Inflammatory macrophage treated with lipopolysaccharide for 4 hours (primary cell): ENCODE measurements at places on chromosomes 11 and 22.
A peak's percentile ranks its signal among the peaks of the same experiment; 100 is the strongest.

GRCh38 chr11:12971955-12972354 lies 37.2 kb upstream of the RASSF10 start:
- DNase-seq, result no peak

- no peak for DNase-seq
These were observed 499 bp downstream of the LRRC56 start for GRCh38 chr11:537622-538430.

GRCh38 chr11:24683583-24683982 lies 186.7 kb downstream of the LUZP2 start:
- no peak for DNase-seq

GRCh38 chr22:32880893-32881596 lies 79.5 kb downstream of the TIMP3 start:
- no peak for DNase-seq

GRCh38 chr11:72589802-72590761 lies 84.1 kb downstream of the PDE2A start:
- DNase-seq, result peak; percentile 24

- no peak for DNase-seq
These were observed 102.1 kb upstream of the FAT3 start for GRCh38 chr11:92122561-92122960.

DNA sequence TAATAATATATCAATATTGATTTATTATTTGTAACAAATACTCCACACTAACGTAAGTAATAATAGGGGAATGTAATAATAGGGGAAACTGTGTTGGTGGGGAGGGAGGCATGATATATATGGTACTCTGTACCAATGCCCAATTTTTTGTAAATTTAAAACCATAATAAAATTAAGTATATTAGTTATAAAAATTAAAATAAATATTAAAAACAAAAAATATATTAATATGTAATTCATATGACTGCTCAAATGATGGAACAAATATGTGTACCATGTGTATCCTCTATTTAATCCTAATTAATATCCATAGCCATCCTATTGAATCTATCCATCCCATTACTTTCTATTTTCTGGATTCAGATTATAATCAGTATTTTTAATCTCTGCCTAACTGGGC lies 578.0 kb downstream of the KCNA4 start:
- DNase-seq, result no peak

DNA sequence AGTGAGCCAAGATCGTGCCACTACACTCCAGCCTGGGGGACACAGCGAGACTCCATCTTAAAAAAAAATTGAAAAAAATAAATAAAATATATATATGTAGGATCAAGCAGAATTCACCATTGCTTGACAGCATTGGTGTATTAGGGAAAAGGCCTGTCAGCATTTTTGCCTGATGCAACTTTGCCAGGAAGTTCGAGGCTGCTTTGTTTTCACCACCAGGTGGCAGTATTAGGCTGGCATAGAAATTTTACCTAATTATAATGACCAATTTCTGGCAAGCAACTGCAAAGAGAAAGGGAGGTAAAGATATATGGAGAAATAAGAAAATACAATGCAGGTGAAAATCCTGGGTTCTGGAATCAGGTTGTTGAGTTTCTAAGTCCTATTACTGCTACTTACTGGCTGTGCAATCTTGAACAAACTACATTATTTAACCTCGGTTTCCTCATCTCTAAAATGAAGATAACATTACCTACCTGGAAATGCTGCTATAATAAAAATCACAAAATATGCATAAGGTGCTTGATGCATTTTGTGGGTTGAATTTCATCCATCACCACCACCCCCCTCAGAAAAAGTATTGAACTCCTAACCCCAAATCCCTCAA lies 24.7 kb downstream of the LAYN start:
- peak; percentile 73 for DNase-seq

GRCh38 chr11:36311926-36312595 lies 16.0 kb downstream of the PRR5L start:
- DNase-seq, result no peak

- DNase-seq, result peak; percentile 16
These were observed 527.0 kb downstream of the SOX6 start for GRCh38 chr11:15829312-15829711.

- no peak for DNase-seq
These were observed 1.6 kb upstream of the ADM2 start for GRCh38 chr22:50479721-50480120.

DNA sequence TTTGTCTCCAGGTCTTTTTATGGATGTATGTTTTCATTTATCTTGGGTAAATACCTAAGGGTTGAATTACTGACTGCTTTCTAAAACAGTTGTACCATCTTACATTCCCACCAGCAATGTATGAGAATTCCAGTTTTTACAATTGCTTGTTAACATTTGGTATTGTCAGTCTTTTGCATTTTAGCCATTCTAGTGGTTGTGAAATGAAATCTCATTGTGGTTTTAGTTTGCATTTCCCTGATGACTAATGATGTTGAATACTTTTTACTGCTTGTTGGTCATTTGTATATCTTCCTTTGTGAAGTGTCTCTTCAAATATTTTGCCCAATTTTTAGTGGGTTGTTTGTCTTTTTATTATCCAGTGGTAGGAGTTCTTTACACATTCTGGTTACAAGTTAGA lies 92.8 kb downstream of the ARFGAP2 start:
- peak; percentile 44 for DNase-seq

GRCh38 chr22:44473166-44473565 lies 24.9 kb downstream of the RTL6 start:
- no peak for DNase-seq

- no peak for DNase-seq
These were observed 681 bp upstream of the ARHGEF12 start for GRCh38 chr11:120335556-120335907.

- DNase-seq, result no peak
These were observed 4.2 kb downstream of the KAT5 start for GRCh38 chr11:65716302-65716701.

DNA sequence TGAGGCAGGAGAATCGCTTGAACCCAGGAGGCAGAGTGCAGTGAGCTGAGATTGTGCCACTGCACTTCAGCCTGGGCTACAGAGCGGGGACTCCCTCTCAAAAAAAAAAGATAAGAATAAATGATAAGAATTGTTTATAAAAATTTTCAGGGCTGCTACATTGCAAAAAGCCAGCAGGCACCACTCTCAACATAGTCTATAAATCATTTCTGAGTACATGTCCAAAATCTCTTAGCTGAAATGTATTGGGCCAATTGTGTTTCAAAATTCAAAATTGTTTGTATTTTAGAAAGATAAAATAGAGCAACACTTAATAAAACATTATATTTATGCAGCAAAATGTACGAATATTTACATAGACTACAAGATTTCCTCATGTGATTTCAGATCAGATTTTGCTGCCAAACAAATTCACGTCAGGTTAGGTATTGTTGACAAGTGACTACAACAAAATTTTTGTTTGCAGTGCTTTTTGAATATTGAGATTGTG lies 13.9 kb downstream of the PGR start:
- DNase-seq, result no peak

DNA sequence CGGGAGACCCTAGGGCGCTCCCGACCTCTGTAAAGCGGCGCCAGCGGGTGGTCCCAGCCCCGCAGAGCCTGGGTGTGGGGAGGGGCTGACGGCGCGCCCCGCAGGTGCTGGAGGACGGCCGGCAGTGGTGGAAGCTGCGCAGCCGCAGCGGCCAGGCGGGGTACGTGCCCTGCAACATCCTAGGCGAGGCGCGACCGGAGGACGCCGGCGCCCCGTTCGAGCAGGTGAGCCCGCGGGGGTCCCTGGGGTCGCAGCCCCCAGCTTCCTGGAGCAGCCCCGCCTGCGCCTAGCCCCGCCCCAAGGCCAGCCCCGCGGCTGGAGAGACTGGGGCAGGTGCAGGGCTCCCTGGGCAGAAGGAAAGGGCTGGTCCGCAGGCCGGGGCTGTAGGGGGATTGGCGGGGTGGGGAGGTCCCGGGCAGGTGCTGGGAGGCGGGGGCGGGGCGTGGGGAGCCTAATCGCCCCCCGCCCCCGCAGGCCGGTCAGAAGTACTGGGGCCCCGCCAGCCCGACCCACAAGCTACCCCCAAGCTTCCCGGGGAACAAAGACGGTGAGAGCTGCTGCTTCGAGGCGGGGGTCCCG lies 19.7 kb downstream of the EPS8L2 start:
- DNase-seq, result no peak

GRCh38 chr11:34223021-34223813 lies 117.8 kb downstream of the NAT10 start:
- no peak for DNase-seq

DNA sequence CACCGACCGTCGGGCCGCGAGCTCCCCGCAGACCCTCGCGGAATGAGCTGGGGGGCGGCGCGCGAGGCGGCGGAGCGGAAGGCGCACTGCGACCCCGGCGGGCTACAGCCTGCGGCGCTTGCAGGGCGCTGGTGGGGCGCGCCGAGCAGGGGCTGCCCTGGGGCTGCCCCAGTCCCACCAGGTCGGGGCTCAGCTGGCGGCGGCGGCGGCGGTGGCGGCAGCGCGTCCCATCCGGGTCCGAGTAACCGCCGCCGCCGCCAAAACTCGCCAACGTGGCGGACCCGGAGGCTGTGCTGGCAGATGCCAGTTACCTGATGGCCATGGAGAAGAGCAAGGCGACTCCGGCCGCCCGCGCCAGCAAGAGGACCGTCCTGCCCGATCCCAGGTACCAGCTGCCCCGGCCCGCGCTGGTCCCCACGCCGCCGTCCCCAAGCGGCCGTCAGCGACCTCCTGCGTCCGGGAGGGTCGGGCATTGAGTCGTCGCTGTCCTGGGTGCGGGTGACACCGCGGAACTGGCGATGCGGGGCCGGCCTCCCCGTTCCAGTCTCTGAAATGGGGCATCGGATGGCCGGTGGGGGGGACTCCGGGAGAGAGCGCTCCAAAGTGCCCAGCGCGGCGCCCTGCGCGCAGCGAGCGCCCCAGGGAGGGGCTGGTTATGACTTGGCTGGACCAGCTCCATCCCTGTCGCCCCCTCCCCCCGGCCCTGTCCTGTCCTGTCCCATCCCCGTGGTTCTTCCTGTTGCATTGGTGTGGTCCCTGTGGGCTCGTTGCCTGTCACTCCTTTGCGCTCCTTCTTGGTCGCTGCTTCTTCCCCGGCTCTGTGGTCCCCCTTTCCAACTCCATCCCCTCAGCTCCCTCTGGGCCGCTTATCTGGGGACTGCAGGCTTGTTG lies 63.5 kb downstream of the CRYBB2 start:
- no peak for DNase-seq

GRCh38 chr11:86548271-86548917 lies 124.0 kb downstream of the ME3 start:
- DNase-seq, result no peak

- no peak for DNase-seq
These were observed 24.3 kb downstream of the CD6 start for GRCh38 chr11:60995798-60996197.

- no peak for DNase-seq
These were observed 120.5 kb upstream of the FGF3 start for GRCh38 chr11:69939551-69940245.

- DNase-seq, result no peak
These were observed 12.9 kb upstream of the WT1 start for GRCh38 chr11:32448232-32448631.

- DNase-seq, result no peak
These were observed 44.2 kb downstream of the SYTL2 start for GRCh38 chr11:85766721-85767161.

DNA sequence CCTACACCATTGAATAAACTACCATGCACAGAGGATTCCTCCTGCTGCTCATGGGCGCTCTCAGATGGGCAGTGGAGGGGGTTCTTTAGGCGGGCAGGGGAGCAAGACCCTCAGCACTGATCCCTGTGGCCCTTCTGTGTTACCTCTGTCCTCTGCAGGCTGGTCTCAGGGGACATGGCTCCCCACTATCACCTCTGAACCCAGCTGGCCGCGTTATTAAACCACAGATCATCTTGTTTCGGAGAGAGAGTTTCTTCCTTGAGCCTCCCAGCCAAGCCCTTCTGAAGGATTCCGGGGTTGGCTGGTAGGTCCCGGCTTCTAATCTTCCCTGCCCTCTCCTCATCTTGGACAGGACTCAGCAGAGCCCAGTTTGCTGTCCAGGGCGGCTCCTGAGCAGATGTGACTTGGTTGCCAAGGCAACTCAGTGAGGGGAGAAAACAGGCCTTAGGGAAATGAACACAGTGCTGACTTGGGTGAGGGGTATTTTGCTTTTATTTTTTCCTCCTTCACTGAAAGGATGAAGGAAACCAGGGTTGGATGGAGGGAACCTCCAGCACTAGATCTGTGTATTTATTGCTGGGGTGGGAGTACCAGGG lies 13.3 kb downstream of the APOL3 start:
- no peak for DNase-seq

- peak; percentile 60 for DNase-seq
These were observed 32.4 kb downstream of the NF2 start for GRCh38 chr22:29635734-29636357.

DNA sequence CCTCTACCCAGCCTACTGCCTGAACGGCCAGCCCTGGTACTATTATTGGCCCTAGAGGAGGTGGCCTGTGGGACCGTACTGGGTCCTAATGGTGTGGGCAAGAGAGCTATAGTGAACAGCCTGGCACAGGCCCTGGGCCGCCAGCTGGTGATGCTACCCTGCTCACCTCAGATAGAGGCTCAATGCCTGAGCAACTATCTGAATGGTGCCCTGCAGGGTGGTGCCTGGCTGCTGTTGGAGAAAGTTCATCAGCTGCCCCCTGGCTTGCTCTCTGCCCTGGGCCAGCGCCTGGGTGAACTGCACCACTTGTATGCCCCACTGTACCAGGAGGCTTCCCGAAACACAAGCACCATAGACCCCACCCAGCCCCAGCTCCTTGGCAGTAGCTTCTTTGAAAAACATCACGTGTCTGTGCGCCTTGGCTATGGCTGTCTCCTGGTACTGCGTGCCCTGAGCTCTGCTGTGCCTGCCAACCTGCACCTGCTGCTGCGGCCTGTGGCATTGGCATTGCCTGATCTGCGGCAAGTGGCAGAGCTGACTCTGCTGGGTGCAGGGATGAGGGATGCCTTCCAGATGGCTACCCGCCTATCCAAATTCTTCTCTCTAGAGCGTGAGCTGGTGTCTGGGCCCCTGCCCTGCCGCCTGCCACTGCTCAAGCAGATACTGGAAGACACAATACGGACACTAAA lies 49.0 kb downstream of the DNHD1 start:
- DNase-seq, result no peak

DNA sequence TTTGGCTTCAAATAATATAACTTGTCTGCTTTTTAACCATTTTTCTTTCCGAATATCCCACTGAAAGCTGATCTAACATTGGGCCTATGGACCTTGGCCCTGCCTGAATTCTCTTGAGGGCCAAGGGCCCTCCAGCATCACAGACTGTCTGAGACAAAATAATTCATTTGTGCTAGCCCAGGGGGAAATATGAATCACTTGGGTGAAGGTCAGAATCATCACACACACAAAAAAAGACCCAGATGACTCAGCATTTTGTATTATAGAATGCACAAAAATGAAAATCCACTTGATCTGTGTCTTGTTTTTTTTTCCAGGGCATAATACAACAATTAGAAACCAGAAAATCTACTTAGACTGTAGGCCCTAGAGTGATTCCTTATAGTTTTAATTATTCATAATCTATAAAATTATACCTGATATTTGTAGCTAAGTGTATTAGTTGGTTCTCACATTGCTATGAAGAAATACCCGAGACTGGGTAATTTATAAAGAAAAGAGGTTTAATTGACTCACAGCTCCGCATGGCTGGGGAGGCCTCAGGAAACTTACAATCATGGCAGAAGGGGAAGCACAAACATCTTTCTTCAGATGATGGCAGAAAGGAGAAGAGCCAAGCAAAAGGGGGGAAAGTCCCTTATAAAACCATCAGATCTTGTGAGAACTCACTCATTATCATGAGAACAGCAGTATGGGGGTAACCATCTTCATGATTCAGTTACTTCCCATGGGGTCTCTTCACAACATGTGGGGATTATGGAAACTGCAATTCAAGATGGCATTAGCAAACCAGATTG lies 15.6 kb upstream of the RDX start:
- DNase-seq, result peak; percentile 88
